Stimulated activated CD4-positive, alpha-beta T cell treated with anti-CD3 and anti-CD28 coated beads, TNF-alpha, amount 100 ng/mL, for 1 hour (primary cell): ENCODE measurements at places on chromosomes 16 and 17.

DNA sequence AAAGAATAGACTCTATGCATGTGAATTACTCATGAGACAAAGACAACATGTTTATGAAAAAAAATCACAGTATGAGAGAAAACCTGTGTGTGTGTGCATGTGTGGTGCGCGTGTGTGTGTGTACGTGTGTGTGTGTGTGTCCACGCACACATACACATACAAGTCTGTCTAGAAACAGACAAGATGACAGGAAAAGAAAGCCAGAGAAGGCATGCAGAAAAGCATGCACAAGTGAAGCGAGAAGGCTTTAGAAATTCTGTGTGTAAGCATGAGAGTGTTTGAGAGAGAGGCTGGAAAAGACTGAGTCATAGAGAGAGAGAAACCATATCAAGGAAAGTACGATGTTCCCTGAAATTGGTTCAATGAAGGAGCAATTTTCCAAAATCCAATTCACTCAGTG lies 566.4 kb upstream of the C16orf82 start:
- no peak for DNase-seq

DNA sequence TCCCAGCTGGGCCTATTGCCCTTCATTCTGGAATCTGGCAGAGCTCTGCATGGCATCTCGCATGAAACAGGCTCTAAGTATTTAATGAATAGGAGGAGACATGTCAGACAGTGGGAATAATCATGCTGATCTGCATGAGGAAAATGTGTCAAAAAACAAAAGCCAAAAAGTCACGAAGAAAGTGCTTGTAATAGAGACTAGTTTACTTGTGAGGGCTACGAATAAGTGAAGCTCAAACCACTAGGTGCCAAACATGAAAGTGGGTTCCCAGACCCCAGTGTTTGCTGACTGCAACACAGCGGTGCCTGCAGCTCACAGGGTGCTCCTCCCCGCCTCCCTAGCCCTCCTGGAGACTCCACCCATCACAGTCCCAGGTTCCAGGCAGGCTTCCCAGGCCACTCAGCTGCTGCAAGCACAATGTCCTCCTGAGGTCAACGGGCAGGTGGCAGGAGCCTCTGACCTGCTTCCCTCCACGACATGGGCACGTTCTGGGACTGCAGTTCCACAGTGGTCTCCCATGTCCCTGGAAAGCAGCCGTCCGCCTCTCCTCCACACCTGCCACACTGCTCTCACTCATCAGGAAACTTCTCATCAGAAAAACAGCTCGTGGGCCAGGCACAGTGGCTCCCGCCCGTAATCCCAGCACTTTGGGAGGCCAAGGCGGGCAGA lies 96.5 kb downstream of the ANKRD11 start:
- no peak for DNase-seq

GRCh38 chr16:24976971-24977677 lies 38.0 kb downstream of the ARHGAP17 start:
- no peak for DNase-seq

DNA sequence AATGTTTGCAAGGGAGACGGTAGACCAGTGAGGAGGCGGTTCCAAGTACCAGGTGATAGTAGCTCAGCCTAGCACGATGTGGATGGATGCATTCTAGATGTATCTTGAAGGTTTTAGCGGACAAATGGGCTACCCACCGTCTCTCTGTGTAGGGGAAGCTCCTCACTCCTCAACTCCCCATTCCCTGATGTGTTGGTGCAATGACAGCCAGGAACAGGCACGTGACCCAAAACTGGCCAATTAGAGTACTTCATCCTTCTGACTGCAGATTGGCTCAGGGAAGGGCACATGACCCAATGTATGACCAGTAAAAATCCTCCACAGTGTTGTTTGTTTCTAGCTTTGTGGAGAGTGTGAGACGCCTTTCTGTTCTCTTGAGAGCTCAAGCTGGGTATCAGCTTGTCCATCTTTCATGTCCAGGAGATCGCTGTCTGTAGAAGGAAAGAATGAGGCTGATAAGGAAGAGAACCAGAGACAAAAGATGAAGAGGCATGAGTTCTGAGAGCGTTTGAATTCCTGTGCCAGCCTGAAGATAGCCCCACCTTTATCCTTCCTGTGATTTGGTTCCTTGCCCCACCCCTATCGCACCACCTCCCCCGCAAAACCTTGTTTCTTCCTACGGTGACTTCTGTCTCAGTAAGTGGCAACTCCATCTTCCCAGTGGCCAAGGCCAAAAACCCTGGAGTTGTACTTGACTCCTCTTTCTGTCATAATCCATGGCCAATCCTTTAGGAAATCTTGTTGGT lies 2.3 kb upstream of the BORCS6 start:
- no peak for DNase-seq

DNA sequence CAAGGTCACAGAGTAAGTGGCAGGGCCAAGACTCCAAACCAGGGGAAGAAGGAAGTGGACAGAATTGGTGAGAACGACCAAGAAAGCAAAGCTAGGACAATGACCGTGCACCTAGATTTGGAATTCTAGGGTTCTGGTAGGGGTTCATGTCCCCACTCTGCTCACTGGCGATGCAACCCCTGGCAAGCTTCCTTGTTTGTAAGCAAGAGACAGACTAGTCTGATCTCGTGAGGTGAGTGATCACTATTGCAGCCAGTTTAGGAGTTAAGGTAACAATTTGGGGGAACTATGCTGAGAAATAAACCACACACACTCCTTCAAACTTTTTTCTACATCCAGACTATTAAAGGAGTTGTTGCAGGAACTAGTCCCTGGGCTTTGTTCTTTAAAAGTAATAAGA lies 48.1 kb downstream of the XPO6 start:
- DNase-seq, result no peak
